Activated T-cell treated with anti-CD3 and anti-CD28 coated beads for 48 hours (primary cell): ENCODE measurements at places on chromosomes 13 and 19.

- DNase-seq, result no peak
Observed at GRCh38 chr19:426725-427445, 17.9 kb upstream of the C2CD4C start.

DNA sequence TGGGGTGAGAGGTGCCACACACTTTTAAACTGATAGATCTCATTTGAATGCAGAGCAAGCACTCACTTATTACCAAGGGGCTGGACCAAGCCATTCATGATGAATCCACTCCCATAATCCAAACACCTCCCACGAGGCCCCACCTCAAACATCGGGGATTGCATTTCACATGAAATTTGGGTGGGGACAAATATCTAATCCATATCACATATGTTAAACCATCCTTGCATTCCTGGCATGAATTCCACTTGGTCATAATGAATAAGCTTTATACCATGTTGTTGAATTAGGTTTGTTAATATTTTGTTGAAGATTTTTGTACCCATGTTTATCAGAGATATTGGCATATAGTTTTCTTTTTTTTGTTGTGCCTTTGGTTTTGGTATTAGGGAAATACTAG, 1198.7 kb upstream of the ATXN8OS start:
- DNase-seq, result no peak

- DNase-seq, result no peak
Observed at GRCh38 chr13:39881887-39882286, 226.4 kb downstream of the COG6 start.

DNA sequence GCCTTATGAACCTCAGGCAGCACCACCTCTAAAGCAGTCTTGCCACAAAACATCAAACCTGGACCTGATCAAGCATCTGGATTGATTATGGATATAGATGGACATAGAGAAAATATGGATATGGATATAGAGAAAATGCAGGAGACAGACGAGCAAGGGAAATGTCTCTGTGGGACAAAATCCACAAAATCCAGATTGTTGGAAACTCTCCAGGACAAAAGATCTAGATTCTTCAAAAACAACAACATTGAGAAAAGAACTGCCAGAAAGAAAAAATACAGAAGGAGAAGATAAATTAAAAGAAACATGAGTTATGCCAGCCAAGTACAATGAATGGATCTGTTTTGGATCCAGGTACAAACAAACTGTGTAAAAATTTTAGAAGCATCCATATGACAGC, 1176.5 kb downstream of the UQCRFS1 start:
- no peak for DNase-seq

DNA sequence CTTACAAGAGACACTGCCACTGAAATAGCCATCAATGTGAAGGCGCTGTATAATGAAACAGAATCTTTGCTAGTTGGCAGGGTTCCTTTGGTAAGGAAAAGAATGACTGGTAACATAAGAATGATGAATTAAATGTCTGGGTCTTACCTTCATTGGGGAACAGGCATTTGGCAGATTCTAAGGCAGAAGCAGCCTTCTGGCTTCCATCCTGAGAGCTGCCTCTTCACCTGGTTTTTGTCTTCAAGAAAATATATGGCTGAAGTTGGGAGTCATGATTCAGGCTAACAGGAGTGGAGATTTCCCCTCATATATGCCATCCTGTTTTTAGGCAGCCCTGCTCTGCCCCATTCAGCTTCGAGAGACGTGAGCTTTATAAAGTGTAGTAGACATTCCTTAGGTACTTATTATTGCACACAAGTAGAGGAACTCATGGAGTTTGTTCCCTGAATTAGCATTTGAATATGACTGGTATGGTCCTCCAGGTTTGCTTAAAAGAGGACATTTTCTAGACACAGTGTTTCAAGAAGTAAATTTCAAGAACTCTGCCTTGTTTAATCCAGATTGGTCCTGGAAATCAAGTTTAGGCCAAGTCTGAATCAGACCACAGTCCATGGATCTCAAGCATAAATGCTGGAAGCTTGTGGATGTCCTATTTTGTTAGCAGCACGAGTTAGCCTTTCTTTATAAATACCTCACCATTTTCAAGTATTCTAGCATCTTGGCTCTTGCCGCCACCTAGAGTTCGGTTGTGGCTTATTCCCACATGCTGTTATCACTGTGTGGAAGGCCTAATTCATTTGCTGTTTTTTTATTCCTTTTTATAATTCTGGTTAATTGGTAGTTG, 56.2 kb upstream of the AKAP11 start:
- no peak for DNase-seq

- DNase-seq, result no peak
Observed at GRCh38 chr13:24261566-24261965, 47.8 kb upstream of the C1QTNF9 start.

- no peak for DNase-seq
Observed at GRCh38 chr19:34575206-34575605, 93.6 kb downstream of the WTIP start.

DNA sequence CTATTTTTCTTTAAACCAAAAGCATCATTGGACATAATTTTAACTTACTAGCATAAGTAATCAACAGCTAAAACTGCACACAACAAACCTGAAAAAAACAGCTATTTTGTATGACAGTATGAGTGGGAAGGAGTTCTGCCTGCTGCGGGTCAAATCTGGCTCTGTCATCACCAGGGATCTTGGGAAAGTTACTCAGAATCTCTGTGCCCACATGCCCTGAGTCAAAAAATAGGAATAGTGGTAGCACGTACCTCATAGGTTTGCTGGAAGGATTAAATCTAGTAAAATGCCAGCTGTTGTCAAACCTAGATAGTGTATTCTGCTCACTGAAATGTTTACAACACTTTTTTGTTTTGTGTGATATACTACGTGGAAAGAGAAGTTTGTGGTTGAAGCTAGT, 1.1 kb downstream of the CLN5 start:
- DNase-seq, result no peak

DNA sequence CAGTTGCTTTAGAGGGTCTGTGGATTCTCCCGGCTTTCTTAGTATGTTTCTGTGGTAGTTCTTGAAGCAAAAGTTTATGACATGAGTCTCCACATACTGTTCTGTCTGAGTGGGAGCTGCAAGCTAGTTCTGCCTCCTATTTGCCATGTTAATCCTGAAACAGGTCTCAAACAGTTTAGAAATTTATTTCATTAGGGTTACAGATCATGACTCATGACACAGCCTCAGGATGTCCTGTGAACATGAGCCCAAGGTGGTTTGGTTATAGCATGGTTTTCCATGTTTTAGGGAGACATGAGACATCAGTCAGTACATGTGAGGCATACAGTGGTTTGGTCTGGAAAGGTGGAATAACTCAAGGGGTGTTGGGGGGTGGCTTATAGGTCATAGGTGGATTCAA, 77.5 kb downstream of the FNDC3A start:
- no peak for DNase-seq

- no peak for DNase-seq
Observed at GRCh38 chr13:30715837-30716236, 19.5 kb upstream of the ALOX5AP start.

DNA sequence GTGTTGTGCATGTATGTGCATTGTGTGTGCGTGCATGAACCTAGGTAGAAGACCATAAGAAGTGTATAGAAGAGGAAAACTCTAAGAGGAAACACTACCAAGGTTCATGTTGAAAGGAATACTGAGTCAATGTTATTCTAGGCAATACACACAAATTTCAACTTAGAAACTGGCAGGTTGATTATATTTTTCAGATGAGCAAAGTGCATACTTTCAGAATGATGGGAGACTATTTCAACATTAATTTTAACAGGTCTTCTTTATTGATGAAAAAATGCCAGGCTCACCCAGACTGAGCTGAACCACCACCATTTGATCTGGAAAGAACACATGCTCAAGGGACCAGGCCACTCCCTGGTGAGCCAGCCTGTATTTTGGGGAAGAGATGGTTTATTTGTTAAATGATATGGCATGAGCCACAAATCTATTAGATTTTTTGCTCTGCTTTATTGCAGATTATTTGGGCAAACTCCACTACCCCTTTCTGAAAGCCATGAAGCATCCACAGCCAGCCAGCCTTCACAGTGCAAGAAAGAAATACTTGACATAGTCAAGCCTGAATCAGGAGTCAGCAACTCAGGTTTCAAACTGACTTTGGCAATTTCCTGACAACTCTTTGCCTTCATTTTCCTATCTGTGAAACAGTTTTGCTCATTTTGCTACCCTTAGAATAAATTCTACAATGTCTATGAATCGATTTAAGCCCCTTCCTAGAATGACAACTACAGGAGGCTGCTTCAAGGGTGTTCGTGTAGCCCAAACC, 368.9 kb downstream of the COG6 start:
- DNase-seq, result no peak

- DNase-seq, result no peak
Observed at GRCh38 chr19:44742330-44743061, 6.0 kb upstream of the BCL3 start.

DNA sequence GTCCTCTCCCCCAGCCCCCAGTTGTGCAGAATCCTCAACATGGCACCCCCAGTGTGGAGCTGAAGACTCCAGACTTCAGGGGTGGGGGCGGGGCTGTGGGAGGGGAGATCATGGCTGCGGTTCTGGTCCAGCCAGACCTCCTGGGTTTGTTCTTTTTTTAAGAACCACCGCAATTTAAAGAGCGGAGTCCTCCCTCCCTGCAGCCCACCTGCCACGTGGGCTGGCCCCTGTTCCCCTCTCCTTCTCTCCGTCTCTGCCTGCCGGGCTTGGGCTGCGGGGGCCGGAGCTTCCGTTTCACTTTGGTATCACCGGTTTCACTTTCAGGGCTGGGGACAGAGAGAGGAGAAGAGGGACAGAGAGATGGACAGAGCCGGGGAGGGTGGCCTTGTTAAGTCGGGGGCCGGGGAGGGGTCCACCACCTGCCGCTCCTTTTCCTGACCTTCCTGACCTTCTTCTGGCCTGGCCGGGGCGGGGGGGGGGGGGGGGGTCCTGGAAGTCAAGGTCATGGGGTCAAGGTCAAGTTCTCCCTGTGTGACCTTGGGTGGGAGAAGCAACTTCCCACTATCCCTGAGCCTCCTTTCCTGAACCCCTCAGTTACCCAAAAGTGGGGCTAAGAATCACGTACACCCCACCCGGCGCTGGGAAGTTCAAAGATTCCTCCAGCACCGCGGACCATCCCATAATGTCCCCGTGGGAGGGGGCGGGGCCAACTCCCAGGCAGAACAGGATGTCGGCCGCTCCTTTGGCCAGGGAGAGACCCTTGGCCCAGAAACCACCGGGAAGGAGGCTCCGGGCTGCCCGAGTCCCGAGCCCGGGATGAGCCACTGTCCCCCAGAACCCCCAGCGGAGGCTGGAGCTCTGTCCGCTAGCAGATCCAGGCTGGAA, 11.3 kb upstream of the ZBTB7A start:
- DNase-seq, result no peak

- DNase-seq, result no peak
Observed at GRCh38 chr19:46118136-46118535, 6.4 kb downstream of the IGFL3 start.

DNA sequence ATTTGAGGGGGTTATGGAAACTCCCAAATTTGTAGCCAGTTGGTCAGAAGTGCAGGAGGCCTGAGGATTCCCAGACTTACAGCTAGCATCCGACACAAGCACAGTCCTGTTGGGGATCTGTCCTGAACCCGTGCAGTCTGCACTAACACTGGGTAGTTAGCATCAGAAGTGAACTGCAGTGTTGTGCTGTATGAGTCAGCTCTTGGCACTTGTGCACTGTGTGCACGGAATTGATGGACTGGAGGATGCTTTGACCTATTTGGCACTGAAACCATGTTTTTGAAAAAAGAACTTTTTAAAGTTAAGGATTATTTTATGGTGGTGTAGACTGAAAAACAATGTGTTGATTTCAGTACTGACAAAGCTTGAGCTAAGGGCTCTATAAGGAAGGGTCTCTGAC, 279.0 kb downstream of the NHLRC3 start:
- no peak for DNase-seq

- no peak for DNase-seq
Observed at GRCh38 chr19:18158467-18158866, 5.5 kb downstream of the PIK3R2 start.

DNA sequence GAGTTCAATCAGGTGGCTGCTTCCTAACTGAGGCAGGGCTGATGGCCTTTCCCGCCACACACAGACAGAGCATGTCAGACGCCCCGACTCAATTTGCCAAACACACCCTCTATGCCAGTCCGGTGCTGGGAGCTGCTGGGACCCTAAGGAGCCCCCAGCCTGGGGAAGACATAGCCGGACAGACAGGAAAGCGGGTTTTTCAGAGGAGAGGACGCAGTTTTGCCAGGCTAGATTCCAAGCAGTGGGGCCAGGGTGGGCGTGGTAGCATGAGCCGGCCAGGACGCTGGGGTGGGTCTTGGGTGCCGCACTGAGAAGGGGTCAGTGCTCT, 19.8 kb downstream of the MAST3 start:
- DNase-seq, result no peak

- peak; percentile 10 for DNase-seq
Observed at GRCh38 chr19:42693760-42694350, 46.4 kb downstream of the PSG3 start.

GRCh38 chr19:45676851-45677263, 8.8 kb downstream of the GIPR start:
- peak; percentile 40 for DNase-seq

GRCh38 chr13:63409791-63410351, 1994.2 kb upstream of the PCDH20 start:
- no peak for DNase-seq

DNA sequence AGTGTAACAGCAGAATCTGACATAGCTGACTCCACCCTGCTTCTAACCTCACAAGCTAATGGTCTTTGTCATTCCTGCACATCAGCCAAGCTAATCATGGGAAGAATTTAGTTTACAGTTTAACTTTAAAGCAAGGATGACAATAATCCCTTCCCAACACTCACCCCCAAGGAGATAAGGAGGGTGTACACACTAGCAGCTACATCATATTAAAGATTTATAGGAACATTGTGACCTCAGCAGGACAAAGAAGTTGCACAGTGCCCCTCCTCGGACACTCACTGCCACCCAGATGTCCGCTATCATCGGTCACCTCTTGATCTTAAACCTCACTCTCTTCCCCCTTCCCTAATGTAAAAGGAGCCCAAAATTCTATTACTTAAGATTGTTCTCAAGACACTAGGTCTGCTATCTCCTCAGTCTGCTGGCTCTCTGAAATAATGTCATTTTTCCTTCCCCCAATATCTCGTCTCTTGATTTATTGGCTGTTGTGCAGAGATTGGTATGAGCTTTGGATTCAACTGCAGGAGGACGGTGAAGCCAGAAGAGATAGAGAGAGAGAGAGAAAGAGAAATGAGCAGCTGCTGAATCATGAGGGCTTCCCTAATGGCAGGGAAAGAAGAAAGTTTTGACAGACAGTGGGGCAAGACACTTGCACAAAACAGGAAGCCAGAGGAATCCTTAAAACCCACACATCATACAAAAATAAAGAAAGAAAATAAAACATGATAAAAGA, 17.5 kb upstream of the FFAR2 start:
- DNase-seq, result no peak
